BE2C (cell line): ENCODE measurements at places on chromosomes 5 and 9.

DNA sequence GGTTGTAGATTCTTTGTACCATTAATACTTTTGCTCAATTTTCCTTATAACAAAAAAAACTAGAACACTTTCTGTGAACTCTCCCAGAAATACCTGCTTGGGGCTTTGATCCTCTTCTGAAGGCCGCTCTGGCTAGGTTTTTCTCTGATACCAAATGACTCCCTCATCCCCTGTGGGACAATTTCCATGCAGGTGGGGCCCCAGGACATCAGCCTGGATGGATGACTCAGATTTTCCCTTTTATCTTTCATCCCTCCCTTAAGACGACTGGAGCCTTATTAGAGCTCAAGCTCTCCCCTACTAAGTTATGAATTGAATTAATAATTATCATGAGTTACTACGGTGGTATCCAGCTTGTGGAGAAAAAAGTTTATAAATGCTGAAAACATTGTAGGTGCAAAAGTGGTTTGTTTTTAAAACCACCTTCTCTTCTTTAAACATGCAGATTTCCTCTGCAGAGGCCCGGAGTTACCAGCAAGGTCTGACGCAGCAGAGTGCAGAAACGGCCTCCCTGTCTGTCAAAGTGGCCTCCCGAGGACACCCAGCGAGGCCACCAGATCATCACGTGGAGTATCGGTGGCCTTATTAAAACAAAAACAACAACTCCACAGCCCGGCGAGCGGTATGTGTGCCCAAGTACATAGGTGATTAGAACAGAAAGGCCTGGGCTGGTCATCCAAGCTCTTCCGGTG lies 50.8 kb upstream of the IRX4 start:
- DNase-seq, result no peak

- DNase-seq, result no peak
These were observed 437.9 kb upstream of the PAPPA start for GRCh38 chr9:115715666-115716065.

DNA sequence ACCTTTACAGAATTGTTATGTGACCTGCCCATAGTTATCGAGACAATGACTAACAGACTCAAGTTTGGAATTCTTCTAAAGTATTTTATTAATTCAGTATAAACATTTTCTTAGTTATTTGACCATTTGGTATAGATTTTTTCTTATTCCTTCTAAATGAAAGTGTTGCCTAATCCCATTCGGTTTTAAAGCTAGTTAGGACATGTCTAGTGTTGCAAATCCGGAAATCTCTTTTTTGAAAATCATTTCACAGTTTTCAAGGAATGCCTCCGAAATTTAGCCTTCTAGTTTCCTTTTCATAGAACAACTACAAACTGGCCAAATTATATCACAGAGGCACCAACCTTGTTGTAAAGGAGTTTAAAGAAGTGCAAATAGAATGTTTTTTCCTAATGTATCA lies 171.8 kb downstream of the XRCC4 start:
- no peak for DNase-seq

GRCh38 chr9:87551772-87552217 lies 54.1 kb downstream of the DAPK1 start:
- DNase-seq, result peak; percentile 50
